ENCODE measurements at places on chromosomes 6 and 20. TPM values are rescaled to one million over a fixed set of nuclear protein-coding genes. Genes with fewer than 3 reads are reported as not detected.

RAET1L gene
- not detected for polyA plus RNA-seq

ID4 gene
- polyA plus RNA-seq, result 0.99 TPM

CCN6 gene
- polyA plus RNA-seq, result 0.54 TPM

WASF1 gene
- 3.2 TPM for polyA plus RNA-seq

CNR1 gene
- 0.04 TPM for polyA plus RNA-seq

ARMC12 gene
- polyA plus RNA-seq, result 0.64 TPM

BPIFB2 gene
- 1.0 TPM for polyA plus RNA-seq

NKX2-2 gene
- polyA plus RNA-seq, result not detected

CASS4 gene
- 0.77 TPM for polyA plus RNA-seq

CST2 gene
- polyA plus RNA-seq, result not detected

TNF gene
- polyA plus RNA-seq, result not detected

GSTA3 gene
- not detected for polyA plus RNA-seq

OR2H2 gene
- not detected for polyA plus RNA-seq

PTPRA gene
- polyA plus RNA-seq, result 8.7 TPM
